NCI-H1436 treated with DMSO at 0.1 percent for 48 hours (cell line): ENCODE measurements at places on chromosomes 5 and 9.

DNA sequence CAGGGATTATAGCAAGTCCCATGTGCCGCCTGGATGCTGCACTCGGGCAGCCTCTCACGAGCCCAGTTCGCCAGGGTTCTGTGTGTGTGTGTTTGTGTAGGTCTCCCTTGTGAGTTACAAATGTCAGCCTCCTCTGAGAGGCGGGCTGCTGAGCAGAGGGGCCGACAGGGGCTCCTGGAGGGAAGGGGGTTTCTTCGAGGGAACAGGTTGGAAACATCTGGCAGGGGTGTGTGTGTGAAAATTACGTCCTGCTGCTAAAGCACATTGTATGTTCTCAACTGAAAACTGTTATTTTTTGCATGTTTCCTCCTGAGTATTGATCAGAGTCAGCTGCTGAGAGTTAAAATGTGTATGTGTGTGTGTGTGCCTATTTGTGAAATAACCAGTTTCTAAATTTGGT is 9.7 kb downstream of the GALNT10 start:
- DNase-seq, result no peak

GRCh38 chr5:112795944-112796678 is 58.4 kb downstream of the APC start:
- no peak for DNase-seq

- DNase-seq, result no peak
Observed at GRCh38 chr5:124574521-124575436, 171.7 kb downstream of the ZNF608 start.

DNA sequence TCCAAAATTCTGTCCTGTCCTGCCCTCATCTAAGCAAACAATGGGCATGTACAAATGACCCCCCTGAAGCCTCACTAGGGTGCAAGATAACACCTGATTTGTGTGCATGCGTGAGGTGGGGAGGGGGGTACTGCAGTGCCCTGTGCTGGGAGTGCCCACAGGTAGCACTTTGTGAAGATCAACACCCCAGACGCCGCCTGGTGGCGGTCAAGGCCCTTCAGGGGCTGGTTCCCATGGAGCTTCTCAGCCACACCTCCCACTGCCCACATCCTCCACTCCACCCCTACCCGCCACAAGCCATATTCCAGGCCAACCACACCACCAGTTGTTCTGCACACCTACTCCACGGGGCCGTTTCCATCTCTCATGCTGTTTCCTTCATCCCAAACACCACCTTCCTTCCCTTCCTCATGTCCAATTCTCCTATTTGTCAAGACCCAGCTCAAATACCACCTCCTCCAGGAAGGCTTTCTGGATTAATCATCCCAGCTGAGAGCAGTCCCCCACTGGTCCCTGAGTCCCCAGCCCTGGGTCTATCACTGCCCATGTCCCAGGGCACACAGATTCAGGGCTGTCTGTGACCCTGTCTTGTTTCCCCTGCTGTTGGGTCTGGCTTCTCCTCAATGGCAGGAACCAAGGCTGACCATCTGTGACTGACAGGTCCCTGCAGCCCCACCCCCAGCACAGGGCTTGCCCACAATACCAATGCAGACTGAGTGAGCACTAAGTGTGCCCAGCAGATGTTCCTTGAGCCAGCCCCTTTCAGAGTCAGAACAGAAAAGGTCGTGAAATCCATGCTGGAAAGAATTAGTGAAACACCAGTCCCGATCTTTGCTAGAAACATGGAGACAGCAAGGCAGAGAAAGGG is 178.4 kb downstream of the PAX5 start:
- no peak for DNase-seq

DNA sequence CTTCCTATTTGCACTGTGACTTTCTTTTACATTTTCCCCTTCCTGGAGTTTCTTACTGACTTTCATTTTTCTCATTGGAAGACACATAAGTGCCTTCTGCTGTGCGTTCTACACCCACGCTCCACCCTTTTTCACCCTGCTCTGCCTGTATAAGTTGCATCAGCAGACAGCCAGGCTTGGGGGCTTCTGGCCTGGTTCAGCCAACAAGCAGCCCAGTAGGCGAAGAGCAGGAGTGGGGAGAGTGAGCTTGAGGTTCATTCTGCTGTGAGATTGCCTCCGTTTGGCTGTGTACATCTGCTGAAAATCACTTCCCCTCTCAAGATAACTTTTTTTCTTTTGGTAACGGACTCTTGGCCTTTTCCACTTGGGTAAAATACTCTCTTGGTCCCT is 38.4 kb downstream of the RASGRF2 start:
- no peak for DNase-seq

- no peak for DNase-seq
Observed at GRCh38 chr9:136093346-136093986, 1.6 kb downstream of the NACC2 start.

- no peak for DNase-seq
Observed at GRCh38 chr5:60336491-60336890, 363.5 kb downstream of the DEPDC1B start.

DNA sequence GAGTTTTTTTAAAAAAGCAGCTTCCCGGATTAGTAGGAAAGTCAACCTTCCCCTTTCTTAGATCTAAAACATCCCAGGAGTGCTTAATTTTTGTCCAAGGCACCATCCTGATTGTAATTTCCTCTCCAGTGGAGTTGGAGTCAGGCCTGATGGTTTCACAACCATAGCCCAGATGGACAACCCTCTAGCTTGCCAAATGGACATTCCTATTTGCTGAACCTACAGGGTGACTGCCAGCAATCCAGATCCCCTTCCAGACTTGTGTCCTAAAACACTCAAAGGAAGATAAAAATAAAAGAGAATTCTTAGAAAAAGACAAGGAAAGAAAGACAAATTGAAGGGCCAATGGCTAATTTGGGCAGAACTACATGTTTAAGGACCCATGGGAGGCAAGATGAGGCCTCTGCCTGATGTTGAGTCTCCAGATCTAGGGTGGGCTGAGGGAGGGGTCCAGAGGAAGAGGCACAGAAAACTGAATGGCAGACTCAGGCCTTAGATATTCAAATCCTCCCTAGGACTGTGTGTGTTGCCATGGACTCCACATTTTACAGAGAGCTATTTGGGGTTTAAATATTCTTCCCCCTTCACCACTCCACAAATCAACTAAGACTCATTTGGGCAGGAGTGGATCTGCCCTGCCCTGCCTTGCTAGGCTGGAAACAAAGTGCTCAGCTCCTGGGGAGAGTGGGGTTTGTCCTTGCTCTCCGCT is 38.5 kb upstream of the SLC44A1 start:
- DNase-seq, result no peak

DNA sequence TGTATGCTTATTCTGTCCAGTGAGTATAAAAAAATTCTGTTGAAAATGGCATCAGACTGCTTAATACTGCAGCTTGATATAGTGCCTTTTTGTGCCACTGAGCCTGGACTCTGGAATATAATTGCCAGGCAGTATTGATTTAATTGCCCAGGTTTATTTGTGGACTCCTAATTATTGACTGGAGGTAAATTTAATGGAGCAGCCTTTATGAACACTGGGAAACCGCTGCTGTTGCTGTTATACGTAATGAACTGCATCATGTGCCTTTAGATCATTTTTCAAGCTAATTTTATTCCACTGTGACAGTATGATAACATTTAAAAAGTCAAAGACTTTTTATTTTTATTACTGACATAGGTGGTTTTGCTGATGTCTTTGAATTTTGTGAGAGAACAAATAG is 90.2 kb upstream of the SH3GL2 start:
- DNase-seq, result no peak

DNA sequence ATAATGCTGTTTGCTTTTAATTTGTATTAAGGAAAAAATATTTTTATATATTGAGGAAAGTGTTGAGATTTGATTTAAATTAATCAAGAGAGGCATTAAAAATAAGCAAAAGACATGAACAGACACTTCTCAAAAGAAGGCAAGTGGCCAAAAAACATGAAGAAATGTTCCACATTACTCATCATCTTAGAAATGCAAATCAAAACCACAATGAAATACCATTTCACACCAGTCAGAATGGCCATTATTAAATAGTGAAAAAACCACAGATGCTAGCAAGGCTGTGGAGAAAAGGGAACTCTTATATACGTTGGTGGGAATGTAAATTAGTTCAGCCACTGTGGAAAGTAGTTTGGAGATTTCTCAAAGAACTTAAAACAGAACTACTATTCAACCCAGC is 45.9 kb downstream of the RANBP17 start:
- no peak for DNase-seq

DNA sequence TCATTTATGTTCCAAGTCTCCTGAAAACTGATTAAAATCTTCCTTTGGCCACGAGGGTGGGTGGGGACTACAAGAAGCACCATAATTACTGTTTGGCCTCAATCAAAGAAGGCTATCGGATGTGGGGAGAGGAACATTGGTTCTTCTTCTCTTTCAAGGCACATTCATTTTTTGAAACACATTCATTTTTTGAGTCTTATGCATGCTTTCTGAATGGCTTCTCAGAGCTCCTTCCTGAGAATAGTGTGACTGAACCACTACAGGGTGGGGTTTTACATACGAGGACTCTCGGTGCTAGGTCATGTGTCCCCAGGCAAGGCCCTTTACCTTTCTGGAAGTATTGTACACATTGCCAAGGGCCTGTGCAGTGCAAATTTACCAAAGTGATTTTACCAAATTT is 7.0 kb upstream of the GRIA1 start:
- DNase-seq, result no peak

DNA sequence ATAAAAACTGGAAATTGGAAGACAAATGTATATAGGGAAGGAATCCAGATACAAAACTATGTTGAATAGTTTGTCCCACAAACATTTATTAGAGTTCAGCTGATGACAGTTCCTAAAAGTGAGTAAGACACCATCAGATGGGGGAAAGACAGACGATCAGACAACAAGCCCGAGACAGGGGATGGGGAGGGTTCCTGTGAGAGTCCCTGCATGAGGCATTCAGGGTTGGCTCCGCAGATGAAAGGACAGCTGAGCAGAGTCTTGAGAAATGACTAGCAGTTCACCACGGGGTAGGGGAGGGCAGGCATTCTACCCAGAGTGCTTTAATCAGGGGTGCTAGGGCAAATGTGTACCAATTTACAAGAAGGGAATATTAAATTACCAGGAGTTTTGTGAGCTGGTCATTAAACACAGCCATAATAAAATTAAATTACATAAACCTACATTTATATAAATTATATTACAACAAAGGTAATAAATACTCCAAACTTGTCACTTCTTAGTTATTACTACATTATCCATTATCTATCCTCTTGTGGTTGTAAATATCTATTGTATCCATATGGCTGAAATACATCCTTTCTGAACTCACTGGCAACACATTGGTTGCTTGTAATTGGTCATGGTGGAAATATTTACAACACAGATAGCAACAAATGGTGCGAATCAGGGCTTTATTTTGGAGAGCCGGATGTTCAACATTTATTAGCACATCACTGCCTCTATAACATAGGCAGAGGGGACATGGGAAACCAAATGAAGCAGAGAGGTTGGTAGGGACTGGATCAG is 27.8 kb downstream of the TNFSF15 start:
- DNase-seq, result no peak

- DNase-seq, result no peak
Observed at GRCh38 chr5:179301796-179302195, 43.5 kb downstream of the ADAMTS2 start.

- no peak for DNase-seq
Observed at GRCh38 chr9:101225271-101225670, 159.5 kb downstream of the BAAT start.

- no peak for DNase-seq
Observed at GRCh38 chr5:40909264-40909663, at the start of gene C7. C7 (plus strand) TSS chr5:40909497; CDS start chr5:40909611, 114 bp downstream.

DNA sequence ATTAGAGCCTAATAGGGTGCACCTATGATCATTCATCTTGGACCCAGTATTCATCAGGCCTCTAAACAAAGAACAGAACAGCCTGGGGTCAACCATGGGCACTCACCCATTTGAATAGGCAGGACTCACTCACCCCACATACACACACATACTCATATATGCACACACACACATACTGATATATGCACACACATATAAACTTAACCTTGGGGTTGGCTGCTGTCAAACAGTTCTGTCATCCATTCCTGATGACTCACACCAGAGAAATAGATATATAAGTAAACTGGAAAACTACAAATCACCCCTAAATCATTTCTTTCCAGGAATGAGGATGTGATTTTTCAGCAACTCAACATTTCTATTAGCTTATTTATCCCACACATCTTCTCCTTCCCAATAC is 51.3 kb downstream of the ARL15 start:
- no peak for DNase-seq

- no peak for DNase-seq
Observed at GRCh38 chr5:137186759-137187461, 312.2 kb downstream of the SPOCK1 start.

DNA sequence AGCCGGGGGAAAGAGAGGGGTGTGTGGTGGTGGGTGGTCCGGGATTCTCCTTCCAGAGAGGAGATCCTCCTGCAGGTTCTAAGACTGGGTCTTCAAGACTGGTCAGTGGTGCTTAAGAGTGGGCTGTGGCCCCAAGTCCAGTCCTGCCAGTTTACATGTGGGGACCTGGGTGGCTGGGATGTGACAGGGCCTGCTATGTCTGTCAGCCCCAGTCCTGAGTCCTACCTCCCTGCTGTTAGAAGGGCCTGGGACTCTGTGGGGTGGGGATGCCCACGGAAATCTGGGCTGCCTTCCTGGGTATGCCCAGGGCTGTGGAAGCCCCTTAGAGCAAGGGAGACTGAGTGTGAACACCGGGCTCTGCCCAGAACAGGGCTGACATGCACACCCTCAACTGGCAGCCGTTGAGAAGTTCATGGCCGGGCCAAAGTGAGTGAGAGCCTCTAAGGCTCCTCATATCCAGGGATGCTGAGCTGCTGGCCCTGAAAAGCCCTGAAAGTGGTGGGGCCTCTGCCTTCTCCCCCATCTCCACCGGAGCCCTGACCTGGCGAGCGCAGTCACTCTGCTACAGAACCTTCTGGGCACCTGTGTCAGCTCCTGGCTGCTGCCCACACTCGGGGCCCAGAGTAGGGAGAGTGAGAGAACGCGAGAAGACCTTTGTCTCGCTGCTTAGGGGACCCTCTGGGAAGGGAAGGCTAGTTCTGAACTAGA is 1.7 kb downstream of the PHF2 start:
- no peak for DNase-seq

GRCh38 chr9:83106263-83106662 is 43.3 kb upstream of the RASEF start:
- no peak for DNase-seq
